ENCODE measurements at places on chromosomes 4 and X. TPM values are rescaled to one million over a fixed set of nuclear protein-coding genes. Genes with fewer than 3 reads are reported as not detected.

The GLUD2 gene
- 1.9 TPM for total RNA-seq

The NAT8L gene
- 0.32 TPM for total RNA-seq

The ANOS1 gene
- 0.97 TPM for total RNA-seq

The CLDN34 gene
- not detected for total RNA-seq

The RPA4 gene
- total RNA-seq = 0.32 TPM

The CXCL8 gene
- 36.1 TPM for total RNA-seq
